ENCODE measurements at places on chromosomes 11 and 22.

- no peak for DNase-seq
Observed at GRCh38 chr11:123448823-123449222, 18.8 kb downstream of the GRAMD1B start.

DNA sequence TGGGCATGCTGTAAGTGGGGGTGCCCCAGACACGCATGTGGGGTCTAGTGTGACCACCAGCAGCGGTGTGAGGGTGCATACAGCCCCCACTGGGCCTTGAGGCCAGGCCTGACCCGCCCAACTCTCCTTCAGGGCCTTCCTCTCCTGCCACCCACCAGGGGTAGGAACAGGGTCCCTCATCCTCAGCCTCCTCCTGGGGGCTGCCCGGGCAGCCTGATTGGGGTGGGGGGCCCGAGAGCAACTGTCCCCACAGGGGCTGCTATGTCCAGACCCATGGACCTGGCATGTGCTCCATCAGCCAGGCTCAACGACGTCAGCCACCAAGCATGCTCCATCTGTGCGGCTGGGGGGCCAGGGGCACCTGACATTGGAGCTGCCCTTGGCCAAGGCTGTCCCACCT is 27.2 kb downstream of the RTN4R start:
- DNase-seq = no peak

GRCh38 chr22:42288791-42289190 is 18.3 kb upstream of the TCF20 start:
- DNase-seq = no peak

DNA sequence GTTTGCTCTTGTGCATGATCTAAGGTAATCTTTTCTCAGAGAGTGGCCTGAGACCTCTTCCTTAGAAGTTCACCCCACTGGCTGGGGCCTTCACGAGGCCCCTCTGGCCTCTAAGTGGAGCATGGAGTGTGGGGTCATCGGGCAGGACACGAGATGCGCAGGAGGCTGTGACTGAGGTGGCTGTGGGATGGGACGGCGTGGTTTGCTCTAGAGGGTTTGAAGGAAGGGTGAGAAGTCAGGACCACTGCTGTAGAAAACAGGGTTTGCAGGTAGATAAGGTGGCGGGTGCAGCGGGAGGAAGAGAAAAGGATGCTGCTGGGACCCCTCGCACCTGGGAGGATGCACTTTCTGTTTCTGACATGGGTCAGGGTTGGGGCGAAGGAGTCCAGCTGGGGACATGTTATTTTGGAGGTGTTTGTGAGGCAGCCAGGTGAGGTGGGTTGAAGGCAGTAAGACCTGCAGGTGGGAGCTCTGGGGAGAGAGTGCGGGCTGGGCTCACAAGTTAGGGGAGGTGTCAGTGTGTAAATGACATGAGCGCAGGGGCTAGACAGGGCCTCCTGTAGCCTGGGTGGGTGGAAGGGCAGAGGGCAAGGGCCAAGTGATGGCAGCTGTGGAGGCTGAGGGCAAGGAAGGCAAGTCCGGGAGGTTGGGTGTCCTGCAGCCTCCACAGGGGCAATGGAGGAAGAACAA is 62.5 kb downstream of the KCNQ1 start:
- no peak for DNase-seq

DNA sequence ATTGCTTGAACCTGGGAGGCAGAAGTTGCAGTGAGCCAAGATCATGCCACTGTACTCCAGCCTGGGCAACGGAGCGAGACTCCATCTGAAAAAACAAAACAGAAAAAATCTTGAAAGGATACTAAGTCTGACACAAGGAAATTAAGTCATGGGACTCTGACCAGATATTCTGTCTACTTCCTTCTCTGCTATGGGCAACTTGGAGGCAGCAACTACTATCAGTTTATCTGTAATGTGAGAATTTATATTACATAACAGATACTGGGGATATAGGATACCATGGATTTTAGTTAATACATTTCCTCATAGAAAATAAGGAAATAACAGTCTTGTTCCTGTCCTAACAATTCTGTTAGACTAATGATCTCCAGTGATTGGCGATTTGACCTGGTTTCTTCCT is 1.6 kb upstream of the SGSM3 start:
- DNase-seq = no peak

GRCh38 chr11:9529334-9529650 is 44.2 kb upstream of the WEE1 start:
- DNase-seq = no peak

- DNase-seq = no peak
Observed at GRCh38 chr11:10457901-10458300, 2.8 kb downstream of the AMPD3 start.

GRCh38 chr11:110519796-110520195 is 90.0 kb downstream of the FDX1 start:
- no peak for DNase-seq

GRCh38 chr11:83678831-83679584 is 392.8 kb upstream of the CCDC90B start:
- DNase-seq = no peak

- no peak for DNase-seq
Observed at GRCh38 chr11:20627026-20627425, 27.6 kb downstream of the SLC6A5 start.

DNA sequence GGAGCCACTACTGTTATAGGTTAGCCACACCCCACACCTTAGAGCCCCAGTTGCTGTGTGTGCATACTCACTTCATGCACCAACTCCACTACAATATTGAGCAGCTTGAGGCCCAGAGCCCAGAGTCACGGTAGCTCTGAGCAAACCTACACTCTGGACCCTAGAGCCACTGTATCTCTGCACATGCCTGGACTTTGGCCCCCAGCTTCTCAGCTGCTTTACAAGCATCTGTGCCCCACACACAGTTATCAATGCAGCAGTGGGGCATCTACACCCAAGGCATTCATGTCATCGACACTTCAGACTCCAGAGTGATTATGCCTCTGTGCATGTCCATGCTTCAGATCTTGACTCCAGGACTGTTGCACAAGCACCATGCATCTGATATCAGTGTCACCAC is 2.3 kb upstream of the OR5B12 start:
- DNase-seq = no peak

- DNase-seq = no peak
Observed at GRCh38 chr22:29799217-29799680, 32.1 kb downstream of the UQCR10 start.

DNA sequence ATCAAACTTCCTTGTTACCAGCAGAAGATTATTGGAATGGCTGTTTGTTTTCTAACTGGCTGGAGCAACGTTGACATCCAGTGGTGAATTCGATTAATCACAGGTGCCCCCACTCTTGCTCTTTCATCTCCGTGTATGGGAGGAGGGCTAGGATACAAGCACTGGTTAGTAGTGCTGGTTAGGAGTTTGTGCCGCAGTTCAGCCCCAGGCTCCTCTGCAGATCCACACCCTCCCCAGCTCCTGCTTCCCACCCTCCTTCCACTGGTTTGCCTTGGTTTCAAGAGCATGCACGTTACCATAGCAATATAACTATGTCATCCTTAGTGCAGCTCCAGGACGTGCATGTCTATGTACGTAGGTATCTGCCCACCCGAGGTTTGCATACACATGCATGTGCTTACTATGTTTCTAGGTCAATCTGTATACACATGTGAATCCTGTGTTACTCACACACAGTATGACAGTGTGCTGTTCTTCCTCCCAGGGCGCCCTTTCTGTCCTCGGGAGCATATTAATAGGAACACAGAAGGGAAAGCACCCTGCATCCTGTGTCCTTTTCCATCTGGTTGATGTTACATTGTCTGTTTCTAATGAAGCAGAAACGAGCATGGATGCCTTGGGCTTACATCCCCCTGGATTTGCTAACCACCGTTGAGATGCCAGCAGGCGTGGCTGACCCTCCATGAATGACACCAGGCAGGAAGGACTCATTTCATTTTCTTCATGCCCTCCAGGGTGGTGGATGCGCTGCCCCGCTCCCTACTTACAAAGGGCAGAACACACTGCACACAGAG is 539.3 kb downstream of the OPCML start:
- DNase-seq = no peak

Data from iPS DF 6.9 (cell line).